ENCODE measurements at places on chromosomes 3 and 15.

DNA sequence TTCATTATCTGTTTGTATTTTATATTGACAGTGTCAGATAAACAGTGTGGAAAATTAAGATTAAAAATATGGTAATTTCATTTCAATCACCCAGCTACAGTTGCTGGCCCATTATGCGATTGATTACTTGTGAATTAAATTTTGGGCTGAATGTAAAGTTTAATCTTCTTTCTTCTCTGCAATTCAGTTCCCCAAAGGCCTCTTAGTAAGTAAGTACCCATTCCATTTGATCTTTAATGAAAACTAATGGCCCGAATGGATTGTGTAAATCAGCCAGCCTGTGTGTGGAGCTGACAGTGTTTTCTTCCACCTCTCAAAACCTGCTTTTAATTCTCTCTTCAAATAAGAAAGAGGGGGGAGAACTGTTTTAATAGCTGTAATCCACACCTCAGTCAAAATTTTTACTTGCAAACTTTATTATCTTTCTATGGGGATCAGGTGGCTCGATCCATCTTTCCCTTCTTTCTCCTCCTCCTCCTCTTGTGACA, 307.1 kb downstream of the IL20RB start:
- no peak for DNase-seq

DNA sequence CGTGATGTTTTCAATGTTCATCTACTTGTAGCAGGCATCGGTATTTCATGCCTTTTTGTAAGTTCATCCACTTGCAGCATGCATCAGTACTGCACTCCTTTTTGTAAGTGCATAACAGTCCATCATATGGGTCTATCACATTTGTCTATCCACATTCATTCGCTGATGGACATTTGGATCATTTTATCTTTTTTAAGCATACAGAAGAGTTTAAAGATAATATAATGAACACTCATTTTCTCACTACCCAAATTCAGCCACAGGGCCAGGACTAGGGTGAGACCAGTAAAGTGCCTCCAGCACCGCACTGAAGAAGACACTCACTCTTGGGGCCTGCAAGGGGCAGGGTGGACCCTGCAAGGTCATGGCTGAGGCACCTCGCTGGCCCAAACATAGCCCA, 309.6 kb downstream of the UACA start:
- no peak for DNase-seq

GRCh38 chr3:170572665-170573253, 13.1 kb downstream of the SLC7A14 start:
- DNase-seq: peak; percentile 86

- peak; percentile 66 for DNase-seq
Observed at GRCh38 chr3:61927332-61927731, 366.0 kb downstream of the PTPRG start.

DNA sequence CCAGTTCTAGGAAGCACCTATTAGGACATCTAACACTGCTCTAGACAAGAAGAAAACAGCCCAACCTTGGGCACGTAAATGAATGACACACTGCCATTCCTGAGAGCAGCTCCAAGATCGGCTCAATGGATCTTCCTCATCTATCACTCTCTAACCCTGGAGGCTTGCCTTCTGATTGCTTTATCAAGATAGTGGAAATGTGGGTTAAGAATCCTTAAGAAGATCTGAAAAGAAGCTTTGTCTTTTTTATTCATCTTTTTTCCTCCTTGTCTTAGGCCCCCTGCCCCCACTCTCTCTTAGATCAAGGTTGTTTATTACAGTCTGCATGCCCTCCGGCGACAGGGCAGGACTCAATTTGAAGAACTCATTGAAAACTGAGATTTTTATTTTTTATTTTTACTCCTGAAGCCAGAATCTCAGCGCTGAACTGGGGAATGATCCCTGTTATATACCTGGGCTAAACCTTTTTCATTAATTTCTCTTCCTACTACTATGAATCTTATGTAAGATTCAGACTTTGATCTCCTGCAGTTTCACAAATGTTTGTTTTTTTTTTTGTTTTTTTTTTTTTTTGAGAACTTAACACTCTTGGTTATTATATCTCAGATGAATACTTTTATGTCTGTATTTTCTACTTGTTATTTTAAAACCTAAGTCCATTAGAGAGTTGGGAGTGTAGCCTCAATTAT, 219.5 kb downstream of the SV2B start:
- DNase-seq: no peak

GRCh38 chr3:138862924-138863775, 28.4 kb upstream of the PIK3CB start:
- DNase-seq: peak; percentile 89

- DNase-seq: peak; percentile 48
Observed at GRCh38 chr15:101675015-101675414, 22.8 kb upstream of the TM2D3 start.

GRCh38 chr15:25930931-25931330, 67.8 kb upstream of the ATP10A start:
- no peak for DNase-seq

- DNase-seq: no peak
Observed at GRCh38 chr3:26637698-26638097, 15.1 kb downstream of the LRRC3B start.

DNA sequence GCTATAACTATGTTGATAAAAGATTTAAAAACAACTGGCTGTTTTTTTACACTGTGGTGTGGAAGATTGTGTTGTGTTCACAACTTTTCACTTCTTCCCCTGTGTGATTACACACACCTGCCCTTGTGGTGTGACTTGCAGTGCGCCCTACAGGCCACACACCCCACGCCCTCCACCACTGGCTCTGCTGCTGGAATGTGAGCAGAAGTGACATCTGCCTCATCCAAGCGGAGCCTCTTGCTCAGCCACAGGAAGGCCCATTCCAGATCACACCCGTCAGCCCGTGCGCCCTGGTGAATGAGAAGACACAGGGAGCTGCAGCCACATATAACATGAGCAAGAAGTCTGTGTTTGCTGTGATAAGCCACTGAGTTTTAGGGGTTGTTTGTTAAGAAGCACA, 7.0 kb downstream of the CCR2 start:
- DNase-seq: no peak

DNA sequence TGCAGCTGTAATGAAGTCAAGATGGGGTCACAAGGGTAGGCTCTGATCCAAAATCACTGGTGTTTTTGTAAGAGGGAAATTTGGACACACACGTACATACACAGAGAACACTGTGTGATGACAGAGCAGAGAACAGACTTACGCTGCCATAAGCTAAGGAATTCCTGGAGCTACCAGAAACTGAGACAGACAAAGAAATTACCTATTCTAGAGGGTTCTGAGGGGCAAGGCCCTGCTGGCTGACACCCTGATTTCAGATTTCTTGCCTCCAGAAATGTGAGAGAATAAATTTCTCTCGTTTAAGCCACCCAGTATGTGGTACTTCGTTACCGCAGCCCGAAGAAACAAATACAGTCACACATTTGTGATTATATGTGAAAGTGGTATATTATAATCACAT, 24.8 kb downstream of the CBLB start:
- no peak for DNase-seq

GRCh38 chr15:58241872-58242271, 103.7 kb downstream of the AQP9 start:
- DNase-seq: no peak

DNA sequence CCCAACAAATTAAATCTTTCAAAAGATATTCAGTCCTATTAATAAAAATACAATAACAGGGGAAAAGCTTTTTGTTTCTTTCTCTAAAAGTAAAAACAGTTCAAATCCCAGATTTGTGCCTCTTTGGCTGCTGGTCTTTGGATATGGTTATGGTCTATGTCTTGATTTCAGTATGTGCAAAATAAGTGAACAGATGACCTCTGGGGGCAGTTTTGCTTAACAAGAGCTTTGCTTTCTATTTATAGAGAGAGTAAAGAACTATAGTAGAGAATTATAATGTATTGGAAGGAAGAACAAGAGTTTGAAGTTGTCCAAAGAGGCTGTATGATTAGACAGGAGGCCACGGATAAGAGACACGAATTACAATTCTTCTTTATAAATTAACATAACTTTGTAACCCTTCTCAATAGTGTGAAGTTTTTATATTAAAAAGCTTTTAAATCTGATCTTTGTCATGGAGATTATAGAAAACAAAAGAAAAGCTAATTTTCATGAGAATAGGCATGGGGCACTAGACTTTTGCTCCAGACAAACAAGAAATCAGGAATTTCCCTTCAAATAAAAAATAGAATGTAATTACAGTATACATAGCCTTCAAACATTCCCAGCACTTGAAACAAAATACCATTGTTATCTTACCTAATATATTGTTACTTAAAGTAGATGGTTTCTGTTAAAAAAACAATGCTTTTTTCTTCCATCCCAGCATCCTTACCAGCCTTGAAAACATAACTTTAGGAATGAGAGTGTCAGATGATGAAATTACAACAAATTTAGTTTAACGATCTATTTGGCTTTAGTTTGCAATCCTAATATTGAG, 432.7 kb upstream of the ARHGEF26 start:
- DNase-seq: no peak

- peak; percentile 77 for DNase-seq
Observed at GRCh38 chr3:186217820-186218164, 108.9 kb upstream of the ETV5 start.

GRCh38 chr15:89205991-89206585, 15.3 kb downstream of the RLBP1 start:
- no peak for DNase-seq

DNA sequence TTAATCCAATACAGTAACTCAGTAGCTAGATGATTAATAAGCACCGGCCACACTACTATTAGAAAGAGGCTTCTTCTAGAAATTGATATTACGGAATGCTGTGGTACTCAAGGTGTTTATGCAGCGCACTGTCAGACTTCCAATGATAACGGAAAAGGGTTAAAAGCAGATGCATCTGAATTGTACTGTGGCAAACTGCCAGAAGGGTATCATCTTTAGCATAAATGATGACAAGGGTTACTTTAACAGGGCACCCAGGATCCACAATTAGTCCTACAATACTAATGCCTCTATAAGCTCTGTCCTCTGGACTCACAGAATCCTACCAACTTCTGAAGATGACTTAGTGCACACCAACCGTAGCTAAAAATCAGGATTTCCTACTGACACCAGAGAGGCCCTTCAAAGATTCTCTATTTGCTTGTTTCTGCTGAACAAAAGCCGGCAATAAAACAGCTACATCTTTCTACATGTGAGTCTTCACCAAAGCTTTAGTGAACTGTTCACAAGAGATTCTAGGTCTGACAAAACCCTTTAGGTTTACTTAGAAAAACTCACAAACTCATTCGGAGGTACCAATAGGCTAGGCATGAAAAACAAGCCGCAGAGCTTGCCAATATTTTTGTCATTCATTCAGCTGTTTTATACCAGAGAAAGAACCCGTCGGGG, 7.1 kb downstream of the SATB1 start:
- no peak for DNase-seq

DNA sequence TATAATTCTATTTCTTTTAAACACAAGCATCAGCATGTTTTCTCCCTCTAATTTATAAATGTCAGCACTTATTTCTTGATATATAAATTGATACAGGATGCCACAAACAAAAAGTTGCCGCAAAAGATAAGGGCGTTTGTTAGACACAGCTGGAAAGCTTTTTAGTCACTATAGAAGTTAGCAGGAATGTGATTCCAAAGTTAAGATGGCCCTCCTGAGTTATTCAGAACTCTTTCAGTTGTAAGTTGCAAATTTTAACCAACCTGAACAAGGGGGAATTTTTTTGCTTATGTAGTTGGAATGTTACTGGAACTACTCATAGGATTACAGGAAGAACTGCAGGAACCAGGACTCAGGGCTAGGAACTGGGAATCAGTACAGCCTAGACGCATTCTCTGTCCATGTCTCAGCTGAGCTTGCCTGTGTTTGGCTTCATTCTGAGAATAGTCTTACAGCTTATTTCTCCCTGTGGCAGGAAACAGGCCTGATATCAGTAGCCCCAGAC, 166.3 kb downstream of the VGLL4 start:
- DNase-seq: peak; percentile 75

DNA sequence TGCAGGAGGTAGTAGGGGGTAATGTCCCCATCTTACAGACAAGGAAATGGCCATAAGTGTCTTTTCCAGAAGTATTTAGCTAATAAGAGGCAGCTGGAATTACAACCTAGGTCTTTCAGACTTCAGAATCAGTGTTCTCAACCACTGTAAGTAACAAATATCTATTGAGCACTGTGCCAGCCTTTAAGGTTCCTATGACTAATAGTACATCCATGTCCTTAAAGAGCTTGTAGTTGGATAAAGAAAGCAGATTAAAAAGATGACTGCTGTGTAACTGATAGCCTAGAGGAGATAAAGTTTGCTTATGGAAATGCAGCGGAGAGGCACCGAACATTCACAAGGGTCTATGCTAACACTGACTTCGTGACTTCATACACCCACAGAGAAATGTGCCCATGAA, 136.0 kb downstream of the KCNMB2 start:
- DNase-seq: peak; percentile 21

GRCh38 chr3:194537732-194538247, 51.0 kb upstream of the ATP13A3 start:
- DNase-seq: peak; percentile 94

GRCh38 chr3:179093807-179094206, 22.2 kb upstream of the ZMAT3 start:
- no peak for DNase-seq

DNA sequence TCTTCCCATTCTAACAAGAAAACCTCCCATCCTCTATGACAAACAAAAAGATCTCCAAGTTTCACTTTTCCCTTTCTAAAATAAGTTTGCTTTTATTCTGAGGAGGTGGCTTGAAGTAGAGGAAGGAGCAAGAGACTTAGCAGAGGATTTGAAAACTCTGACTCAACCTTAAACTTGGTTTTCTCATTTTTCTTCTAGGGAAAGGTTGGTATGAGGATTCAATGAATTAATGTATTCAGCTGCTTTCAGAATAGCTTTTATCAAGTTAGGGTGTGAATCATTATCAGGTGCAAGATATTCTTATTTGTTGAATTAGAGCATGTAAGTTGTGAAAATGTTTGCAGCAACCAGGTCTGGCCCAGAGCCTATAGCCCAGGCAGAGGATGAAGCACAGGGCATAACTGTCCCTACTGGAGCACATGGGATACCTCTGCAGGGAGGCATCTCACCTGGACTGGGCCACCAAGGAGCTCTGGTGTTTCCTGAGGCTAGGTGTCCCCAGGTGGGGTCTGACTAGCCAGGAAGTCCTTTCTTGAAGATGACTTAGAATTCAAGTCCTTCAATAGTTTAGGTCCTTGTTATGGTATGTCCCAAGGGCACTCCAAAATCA, 42.3 kb downstream of the SATB1 start:
- DNase-seq: no peak

GRCh38 chr3:189573004-189573403, 58.2 kb upstream of the TP63 start:
- peak; percentile 70 for DNase-seq

GRCh38 chr3:175070946-175071345, 211.8 kb downstream of the NAALADL2 start:
- DNase-seq: peak; percentile 73

All from renal cortical epithelial cell (primary cell).